ENCODE measurements at places on chromosomes 1 and 21.

DNA sequence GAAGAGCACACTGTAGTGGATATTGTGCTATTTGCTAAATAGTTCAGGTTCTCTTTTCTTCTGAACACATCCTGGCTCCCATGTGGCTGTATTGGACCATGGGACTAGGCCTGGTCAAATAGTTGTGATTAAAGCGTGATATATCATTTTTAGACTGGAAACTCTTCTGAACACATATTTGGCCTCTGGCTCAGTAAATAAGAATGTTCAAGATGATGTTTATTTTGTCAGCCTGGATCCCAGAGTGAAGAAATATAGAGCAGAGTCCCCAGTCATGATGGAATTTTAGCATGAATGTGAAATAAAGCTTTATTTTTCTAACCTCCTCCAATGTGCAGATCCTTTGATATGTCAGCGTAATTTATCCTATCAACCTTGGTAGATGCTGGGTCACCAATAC is 542.6 kb downstream of the ADGRL2 start:
- DNase-seq = no peak

GRCh38 chr1:226649780-226650179 is 89.3 kb downstream of the ITPKB start:
- no peak for DNase-seq

- DNase-seq = no peak
Observed at GRCh38 chr1:206754011-206754410, 16.6 kb upstream of the IL19 start.

DNA sequence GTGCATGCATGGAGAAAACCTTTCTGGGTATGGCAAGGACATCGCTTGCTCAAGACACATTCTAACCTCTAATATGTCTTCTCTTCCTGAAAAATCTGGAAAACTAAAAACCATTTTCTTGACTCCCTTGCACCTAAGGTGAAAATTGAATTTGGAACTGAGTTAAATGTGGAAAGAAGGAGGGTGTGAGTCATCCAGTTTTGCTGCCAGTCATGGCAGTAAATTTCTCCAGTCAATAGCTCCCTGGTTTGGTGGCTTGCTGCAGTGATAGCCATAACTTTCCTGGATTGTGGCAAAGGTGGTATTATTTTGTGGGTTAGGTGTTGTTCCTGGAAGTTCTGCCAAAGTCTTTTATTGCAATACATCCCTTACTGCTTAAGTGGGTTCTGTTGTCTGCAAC is 2.5 kb downstream of the ZCCHC17 start:
- DNase-seq = no peak

DNA sequence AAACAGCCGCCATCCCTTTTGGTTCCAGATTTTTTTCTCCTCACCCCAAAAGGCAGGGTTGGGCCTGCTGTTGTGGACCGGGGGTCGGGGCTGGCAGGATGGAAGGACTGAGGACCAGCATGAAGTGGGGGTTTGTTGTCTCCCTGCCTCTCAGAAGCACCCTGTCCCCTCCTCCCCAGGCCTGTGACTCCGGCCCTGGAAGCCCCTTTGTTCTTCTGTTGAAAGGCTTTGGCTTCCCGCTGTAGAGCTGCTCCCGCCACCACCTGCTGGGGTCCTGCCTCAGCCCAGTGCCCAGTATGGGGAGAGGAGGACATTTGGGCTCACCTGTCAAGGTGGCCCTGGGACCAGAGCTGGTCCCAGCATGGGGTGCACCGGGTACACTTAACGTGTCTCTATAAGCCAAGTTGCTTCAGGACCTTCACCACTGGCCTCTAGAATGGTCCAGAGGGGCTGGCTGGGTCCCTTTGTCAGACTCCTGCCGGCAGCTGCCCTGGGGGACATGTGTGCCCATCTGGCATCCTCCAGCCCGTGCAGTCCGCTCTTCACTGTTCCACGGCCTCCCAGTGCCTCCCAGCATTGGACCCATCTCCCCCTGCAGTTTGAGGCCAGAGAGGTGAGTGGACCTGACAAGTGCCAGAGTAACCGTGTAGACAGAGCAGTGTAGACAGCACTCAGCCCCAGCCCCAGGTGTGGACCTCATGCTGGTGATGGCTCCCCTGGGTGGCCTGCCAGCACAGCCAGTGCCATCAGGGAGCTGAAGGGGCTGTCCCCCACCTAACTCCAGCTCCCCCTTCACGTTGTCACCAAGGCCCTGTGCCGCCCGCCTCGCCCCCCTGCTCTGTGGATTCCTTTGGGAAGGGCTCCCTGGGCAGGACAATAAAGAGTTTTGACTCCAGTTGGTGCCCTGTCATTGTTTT is 6.1 kb upstream of the SYTL1 start:
- DNase-seq = no peak

DNA sequence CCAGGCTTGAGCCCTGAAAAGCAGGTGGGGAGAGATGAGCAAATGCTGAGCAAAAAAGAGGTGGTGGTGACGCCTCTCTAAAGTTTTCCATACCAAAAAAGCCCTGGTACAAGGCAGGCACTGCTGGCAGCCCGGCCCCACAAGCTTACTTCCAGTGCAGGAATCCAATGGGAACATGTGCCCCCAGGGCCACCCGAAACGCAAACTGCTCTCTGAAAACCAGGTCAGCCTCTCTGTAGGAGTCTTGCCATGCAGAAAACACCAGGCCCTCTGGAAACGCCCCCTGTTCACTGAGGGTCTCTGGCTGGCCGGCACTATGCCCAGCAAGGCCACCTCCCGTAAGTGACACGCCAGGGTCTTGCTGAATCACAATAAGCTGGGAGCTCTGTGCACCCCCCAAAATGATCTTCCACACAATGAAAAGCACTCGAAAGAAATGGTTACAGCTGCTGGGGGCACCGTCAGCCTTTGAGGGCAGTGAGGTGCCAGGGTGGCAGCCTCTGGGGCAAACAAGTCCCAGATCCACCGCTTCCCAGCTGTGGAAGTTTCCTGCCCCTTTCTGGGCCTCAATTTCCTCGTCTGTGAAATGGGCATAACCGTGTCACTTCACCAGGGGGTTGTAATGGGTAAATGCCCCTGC is 170.5 kb downstream of the TOMM20 start:
- DNase-seq = no peak

- DNase-seq = peak; percentile 29
Observed at GRCh38 chr1:27071049-27071416, 58.4 kb upstream of the TENT5B start.

DNA sequence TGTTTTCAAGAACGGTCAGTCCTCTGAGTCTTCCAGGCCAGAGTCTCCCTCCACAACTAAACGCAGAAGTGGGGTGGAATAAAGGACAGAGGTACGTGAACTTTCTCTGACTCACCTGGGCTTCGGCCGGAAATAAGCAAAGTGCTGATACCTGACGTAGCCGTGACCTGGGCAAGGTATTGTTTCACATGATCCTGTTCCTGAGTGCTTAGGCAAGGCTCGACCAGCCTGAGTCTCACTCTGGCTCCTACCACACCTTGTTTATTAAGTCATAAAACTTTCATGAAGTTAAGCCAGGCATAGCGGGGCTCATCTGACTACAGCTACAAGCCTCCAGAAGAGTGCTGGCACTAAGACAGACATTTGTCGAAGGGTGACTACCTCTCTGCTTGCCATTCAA is 327.5 kb downstream of the SETD4 start:
- no peak for DNase-seq

DNA sequence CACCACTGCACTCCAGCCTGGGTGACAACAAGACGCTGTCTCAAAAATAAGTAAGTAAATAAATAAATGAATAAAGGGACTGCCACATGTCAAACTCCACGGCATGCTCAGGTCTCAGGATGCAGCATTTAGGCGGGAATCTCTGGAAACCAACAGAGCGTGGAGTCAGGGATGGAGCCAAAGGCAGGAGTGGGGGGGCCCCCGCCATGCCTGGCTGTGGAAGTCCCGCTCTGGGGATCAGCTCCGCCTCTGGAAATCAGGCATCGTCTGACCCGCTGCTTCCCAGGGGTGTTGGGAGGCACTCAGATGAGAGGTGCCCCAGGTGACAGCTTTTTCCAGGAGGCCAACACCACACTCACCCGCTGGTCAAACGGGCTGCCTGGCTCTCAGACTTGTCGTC is 20.2 kb downstream of the KIF17 start:
- DNase-seq = no peak

DNA sequence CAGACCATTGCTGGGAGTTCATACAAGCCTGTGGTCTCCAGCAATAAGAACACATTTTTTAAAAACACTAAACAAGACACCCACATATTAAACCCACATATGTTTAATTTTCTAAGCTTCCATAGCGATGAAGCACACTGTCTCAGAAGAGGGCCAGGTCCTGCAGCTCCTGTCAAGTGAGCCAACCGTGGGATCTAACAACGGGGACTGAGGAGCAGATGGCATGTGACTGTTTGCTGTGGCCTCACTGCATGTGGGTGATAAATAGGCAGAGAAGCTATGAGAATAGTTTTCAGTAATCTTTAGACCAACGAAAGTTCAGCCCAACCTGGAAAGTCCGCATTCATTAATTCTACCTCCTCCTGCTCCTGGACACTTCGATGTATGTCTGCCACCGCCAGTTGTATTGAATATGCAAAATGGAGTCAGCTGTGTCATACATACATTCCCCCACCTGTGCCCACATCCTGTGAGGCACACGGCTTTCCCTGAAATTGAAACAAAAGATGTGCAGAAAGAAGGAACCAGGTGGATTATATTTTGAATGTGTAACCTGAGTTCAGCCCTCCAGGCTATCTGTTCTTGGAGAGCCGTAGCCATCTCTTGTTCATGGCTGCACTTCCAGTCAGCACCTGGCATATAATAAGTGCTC is 88.2 kb downstream of the MIS18A start:
- no peak for DNase-seq

- no peak for DNase-seq
Observed at GRCh38 chr1:23449306-23449705, 24.8 kb upstream of the TCEA3 start.

- no peak for DNase-seq
Observed at GRCh38 chr21:26849428-26850115, 4.4 kb upstream of the ADAMTS1 start.

- DNase-seq = no peak
Observed at GRCh38 chr1:245365095-245366020, 210.6 kb downstream of the KIF26B start.

- DNase-seq = no peak
Observed at GRCh38 chr1:215744419-215744818, 177.3 kb downstream of the KCTD3 start.

DNA sequence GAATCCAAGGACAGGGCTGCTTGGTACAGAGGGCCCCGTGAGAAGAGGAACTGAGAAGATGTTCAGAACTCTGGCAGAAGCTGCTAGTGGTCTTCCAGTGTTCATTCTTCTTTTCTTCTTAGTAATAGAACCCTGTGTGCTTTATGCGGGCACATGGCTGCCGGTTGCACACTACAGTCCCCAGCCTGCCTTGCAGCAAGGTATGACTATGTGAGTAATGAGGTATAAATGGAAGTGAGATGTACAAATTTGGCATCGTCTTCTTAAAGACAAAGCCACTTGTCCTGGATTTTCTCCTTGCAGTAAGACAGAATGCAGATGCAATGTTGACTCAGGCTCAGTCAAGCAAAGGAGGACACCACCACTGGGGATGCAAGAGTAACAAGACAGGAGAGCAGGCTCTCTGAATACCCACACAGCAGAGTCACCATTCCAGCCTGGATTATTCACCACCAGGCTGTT is 15.0 kb upstream of the ATP1B1 start:
- DNase-seq = no peak

DNA sequence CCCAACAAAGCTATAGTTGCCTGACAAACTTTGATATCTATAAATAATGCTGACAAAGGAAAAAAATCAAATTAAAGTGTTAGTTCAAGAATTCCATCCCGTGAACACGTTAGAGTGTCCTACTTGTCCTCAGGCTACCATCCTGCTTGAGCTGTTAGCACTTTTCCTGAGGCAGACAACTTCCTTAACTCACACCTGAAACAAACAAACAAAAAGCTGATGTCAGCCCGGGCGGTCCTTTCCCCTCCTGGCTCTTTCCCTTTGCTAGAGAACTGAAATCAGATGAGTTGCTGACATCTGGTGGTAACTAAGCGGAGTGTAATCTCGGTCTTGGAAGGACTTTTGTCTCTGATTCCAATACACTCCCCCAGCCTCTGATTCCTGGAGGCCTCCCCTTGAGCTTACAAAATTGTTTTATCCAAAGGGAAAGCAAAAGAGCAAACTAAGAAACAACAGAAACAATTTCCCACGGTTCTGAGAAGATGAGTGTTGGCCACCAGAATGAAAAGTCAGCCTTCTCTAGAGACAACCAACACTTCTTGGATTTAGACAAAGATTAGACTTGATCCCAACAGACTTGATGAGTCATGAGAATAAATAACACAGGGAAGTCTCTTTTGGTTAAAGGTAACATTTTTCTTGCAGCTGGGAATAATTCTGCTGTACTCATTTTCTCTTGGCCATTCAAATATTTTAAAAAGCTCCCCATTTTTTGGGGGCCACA is 135.4 kb downstream of the PROX1 start:
- DNase-seq = peak; percentile 76

- DNase-seq = peak; percentile 14
Observed at GRCh38 chr1:230366504-230366915, 59.6 kb downstream of the PGBD5 start.

GRCh38 chr1:30844631-30845030 is 63.9 kb downstream of the SDC3 start:
- no peak for DNase-seq

GRCh38 chr1:157485793-157486192 is 66.5 kb downstream of the FCRL5 start:
- no peak for DNase-seq

DNA sequence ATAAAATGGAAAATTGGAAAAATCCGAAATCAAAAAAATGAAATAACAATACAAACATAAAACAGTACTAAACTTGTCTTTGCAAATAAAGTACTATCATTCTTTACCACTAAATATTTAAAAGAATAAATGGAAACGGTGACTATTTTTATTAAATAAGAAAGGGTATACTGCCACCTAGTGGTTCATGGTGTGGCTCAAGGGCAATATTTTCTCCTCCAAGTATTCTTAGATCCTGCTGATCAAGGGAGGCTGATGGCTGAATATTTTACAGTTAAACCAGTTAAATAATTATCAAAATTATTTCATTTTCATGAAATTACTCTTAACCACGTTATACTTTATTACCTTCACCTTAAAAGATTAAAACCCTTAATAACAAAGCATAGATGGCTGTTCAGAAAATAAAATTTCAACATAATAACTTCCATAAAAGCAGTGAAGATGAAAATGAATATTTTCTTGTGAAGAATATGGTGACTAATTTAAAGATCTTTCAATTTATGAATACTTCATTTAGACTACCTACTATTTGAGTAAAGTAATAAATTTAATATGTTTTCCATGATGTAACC is 1793.9 kb downstream of the NCAM2 start:
- no peak for DNase-seq

GRCh38 chr1:3401585-3402257 is 52.7 kb upstream of the ARHGEF16 start:
- DNase-seq = no peak

- no peak for DNase-seq
Observed at GRCh38 chr1:116540088-116540487, 30.7 kb downstream of the CD58 start.

GRCh38 chr1:168127503-168127902 is 9.2 kb downstream of the GPR161 start:
- DNase-seq = no peak

GRCh38 chr1:46412893-46413595 is 18.9 kb downstream of the FAAH start:
- DNase-seq = no peak

GRCh38 chr1:116031302-116031835 is 55.1 kb downstream of the SLC22A15 start:
- no peak for DNase-seq

GRCh38 chr1:47656719-47657685 is 219.2 kb downstream of the FOXD2 start:
- no peak for DNase-seq

Measured in anterior cingulate cortex (tissue), 58 donors.